ENCODE measurements at places on chromosomes 6 and 20. TPM values are rescaled to one million over a fixed set of nuclear protein-coding genes. Genes with fewer than 3 reads are reported as not detected.

The DNAJC5 gene
- total RNA-seq = 41.2 TPM

The NKX2-2 gene
- not detected for total RNA-seq

The TBX18 gene
- total RNA-seq = 8.2 TPM

The PHF1 gene
- total RNA-seq = 69.8 TPM

The RSPO3 gene
- total RNA-seq = not detected

The LY6G5C gene
- 1.2 TPM for total RNA-seq

The SLC22A7 gene
- not detected for total RNA-seq

The SLC25A27 gene
- total RNA-seq = 6.2 TPM

The MATN4 gene
- not detected for total RNA-seq
